EH (cell line): ENCODE measurements at places on chromosomes 4 and X.

GRCh38 chrX:97882306-97882705, 998.6 kb downstream of the RPA4 start:
- DNase-seq: peak; percentile 15

- peak; percentile 53 for DNase-seq
Observed at GRCh38 chr4:163544407-163545038, 50.0 kb downstream of the TMA16 start.

- no peak for DNase-seq
Observed at GRCh38 chr4:57287687-57288604, 177.8 kb upstream of the IGFBP7 start.

DNA sequence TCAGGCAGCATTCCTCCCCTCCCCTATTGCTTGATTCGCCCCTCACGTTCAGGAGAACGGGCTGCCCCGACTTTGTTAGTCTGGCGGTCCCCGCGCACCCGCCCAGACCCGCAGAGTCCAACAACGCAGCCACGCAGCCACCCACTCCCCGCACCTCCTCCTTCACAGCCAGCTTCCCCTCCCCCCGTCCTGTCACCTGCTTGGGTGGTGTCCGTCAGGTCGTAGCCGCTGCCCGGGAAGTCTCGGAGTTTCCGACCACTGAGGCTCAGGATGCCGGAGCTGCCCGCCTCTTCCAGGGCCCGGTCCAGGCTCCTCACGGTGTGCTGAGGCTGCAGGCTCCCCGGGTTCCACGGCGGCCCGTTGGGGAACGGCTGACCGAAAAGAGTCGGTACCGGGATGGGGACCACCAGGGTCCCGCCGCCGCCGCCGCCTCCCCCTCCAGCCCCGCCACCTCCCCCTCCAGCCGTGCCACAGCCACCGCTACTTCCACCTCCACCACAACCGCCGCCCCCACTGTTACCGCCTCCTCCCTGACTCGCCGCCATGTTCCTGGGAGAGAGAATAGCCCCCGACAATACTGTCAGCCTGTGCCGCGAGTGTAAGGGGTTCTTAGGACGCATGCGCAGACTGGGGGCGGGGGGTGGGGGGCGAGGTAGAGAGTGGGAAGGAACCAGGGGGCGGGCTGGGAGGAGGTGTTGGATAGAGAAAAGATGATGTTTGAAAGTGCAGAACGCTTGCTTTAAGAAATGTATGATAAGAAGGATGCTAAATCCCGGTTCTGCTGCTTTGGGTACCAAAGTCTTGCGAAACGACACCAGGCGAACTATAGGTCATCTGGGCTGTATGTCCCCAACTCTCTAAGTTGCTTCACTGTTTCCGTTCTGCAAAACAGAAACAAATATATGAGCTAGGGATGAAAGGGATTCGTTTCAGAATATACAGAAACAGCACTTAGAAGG, at the start of gene LRCH2:
Gene LRCH2 (minus strand): TSS at position 600 of the 959 bp plus-strand sequence. CDS start 55 bp downstream, at position 545.
- DNase-seq: peak; percentile 44

DNA sequence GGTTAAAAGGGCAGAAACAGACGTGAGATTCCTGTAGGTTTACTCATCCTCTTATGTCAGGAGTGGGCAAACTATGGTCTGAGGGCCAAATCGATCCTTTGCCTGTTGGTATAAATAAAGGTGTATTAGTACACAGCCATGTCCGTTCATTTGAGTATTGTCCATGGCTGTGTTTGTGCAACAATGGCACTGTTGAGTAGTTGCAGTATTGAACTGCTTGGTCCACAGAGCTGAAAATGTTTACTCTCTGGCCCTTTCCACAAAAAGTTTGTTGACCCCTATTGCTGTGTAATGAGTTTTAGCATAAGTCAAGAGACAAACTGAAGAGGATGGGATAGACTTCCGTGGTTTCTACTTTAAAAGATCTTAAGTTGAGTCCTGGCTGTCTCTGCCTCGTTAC, 59.0 kb upstream of the MID1 start:
- no peak for DNase-seq

DNA sequence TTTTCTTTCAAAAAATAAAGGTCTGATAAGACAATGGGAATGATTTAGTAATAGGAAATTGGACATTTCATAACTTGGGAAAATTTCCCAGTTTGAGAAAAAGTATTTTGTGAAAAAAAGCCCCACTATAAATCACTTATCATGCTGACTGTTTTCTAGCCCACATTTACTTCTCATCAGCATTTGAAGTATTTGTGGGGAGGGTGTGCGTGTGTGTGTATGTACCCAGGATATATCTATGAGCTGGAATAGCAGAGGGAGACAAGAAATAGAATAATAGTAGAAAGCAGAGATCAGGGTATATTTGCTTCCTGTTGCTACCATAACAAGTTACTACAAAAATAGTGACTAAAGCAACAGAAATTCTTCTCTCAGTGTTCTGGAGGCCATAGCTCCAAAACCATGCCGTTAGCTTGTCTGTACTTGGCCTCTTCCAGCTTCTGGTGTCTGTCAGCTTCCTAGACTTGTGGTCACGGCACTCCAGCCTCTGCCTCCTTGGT, 139.8 kb downstream of the PTTG2 start:
- peak; percentile 96 for DNase-seq

- no peak for DNase-seq
Observed at GRCh38 chrX:154333837-154334271, 38.3 kb downstream of the TKTL1 start.

DNA sequence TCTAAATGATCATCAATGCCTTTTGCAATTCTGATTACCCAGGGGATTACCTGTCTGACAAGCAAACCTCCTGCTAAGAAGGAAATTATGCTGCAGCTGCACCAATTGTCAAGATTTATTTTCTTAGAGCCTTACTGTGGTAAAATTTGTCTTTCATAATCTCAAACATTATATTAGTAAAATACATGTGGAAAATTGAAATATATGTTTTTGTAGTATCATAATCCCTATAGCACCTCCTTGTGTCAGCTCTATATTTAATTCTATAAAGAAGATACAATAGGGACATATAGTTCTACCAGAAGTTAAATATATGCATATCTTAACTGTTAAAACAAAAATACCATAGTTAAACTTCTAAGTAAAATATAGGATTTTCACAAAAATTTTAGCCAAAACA, 655.6 kb upstream of the PCDH10 start:
- no peak for DNase-seq

DNA sequence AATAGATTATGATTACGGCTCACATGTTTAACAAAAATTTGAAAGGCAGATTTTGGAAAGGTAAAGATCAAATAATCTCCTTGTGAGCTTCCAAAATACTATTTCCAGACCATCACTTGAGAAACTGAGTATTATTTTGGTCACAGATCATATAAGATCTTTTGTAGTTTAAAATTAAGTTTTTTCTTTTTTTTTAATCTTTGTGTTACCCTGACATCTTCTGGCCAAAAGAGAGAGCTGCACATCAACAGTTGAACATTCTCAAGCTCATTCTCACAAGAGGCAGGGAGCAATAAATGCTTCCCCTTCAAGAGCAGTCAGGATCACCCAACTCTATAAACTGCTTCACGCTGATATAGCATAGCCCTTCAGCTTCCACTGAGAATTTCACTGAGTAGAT, 15.9 kb downstream of the TMEM192 start:
- peak; percentile 35 for DNase-seq

- DNase-seq: no peak
Observed at GRCh38 chr4:129094347-129094746, 1.0 kb upstream of the SCLT1 start.

GRCh38 chr4:112895811-112896608, 153.4 kb upstream of the ANK2 start:
- DNase-seq: peak; percentile 1

DNA sequence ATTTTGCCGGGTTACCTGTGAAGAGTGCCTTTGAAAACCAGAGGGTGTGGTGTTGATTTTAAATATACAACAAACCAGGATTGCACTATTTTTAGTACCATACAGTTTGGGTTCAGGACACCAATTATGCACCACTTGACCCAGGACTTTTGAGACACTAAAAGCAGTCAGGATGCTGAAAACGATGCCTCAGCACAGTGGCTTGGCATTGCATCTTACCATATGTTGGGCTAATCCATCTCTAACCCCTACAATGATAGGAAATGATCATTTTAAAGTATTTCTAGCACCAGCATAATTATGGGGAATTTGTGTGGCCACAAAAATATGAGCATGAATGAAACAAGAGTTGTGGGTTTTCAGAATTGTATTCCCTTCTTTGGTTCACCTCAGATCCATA, 4.1 kb downstream of the IBSP start:
- DNase-seq: no peak
